ENCODE measurements at places on chromosomes 3 and 15.

GRCh38 chr15:27573805-27574485, 525.2 kb downstream of the OCA2 start:
- DNase-seq = no peak

- DNase-seq = no peak
Observed at GRCh38 chr15:49279521-49280456, 109.7 kb downstream of the GALK2 start.

- no peak for DNase-seq
Observed at GRCh38 chr3:76308541-76308940, 523.2 kb upstream of the ZNF717 start.

DNA sequence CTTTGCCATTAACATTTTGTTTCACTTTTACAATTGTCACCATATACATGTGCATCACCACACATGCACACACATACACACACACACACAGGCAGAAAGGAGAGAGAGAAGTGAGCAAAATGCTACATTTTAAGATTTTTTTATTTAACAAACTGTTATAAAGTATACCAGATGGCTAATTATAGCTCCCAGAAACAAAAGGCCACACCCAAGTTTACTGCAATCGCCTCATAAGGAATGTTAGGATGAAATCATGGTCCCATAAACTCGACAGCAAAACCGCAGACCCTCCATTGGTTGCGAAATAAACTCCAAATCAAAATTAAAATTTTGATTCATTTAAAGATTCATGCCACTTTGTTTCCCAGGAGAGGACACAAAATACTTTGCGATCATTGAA, 16.1 kb upstream of the C15orf61 start:
- DNase-seq = no peak

DNA sequence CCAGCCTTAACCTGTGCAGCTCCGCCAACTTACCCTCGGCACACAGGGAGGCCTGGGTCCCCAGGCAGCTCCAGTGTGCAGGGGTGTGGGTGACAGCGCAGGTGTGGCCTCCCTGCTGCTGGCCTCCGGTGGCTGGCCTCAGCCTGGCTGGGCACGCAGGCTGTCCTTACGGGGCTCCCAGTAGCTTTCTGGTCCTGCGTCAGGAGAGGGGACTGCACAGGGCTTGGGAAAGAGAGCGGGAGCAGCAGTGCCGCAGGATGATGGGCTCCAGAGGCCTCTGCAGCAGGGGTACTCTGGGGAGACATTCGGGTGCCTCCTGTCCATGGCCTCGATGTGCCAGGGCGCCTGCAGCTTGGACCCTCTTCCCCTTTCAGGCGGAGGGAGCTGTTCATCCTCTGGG, 9.4 kb downstream of the APBA2 start:
- DNase-seq = no peak

Measured in OCI-LY7 (cell line).